ENCODE measurements at places on chromosomes 6 and 20. TPM values are rescaled to one million over a fixed set of nuclear protein-coding genes. Genes with fewer than 3 reads are reported as not detected.

Gene SLC22A23
- total RNA-seq, result 0.87 TPM

Gene FOXS1
- not detected for total RNA-seq

Gene SIRPG
- total RNA-seq, result not detected

Gene ANKRD66
- not detected for total RNA-seq

Data from epithelial cell of proximal tubule (primary cell).